Right kidney (tissue), 9 donors: ENCODE measurements at places on chromosomes 6 and 20.
A peak's percentile ranks its signal among the peaks of the same experiment; 100 is the strongest.

DNA sequence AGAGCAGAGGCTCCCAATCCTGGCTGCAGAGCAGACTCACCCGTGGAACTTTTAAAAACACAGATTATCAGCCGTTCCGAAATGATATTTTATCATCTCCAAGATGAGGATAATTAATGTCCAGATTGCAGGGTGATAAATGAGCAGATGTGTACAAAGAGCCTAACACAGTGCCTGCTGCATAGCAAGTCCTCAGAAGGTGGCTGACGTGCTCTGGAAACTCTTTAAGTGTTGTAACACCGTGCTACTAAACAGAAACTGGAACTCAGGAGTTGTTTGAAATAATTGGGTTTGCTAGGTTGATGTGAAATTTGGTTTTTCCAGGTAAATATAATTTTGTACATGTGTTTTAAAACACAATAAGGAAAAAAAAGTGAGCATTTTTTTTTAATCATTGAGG is 118.0 kb downstream of the ARMC2 start:
- no peak for DNase-seq

DNA sequence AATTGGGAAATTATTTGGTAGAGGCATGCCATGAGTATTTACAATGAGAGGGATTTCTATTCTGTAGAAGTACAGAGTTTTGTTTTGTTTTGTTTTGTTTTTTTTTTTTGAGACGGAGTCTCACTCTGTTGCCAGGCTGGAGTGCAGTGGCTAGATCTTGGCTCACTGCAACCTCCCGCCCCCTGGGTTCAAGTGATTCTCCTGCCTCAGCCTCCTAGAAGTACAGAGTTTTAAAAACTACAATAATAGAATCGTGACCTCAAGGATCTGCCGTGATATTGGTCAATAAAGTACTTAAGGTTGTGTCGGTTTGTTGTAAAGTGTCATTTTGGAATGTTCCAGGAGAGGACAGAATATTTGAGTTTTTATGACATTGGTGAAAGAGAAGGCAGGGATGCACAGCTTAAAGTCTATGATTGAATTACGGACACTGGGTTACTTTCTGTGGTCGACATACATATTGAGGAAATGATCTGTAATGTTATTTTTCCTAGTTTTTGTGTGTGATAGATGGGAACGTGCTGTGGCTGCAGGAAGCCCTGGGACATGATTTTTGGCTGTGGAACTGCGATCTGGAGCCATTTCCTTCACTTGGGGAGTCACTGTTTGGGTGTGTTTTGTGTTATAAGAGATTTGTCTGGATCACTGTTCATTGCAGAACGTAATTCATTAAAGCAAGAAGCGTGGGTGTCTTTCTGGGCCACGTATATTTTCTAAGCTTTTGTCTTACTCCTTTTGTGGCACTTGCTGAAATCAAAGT is 59.6 kb downstream of the TIAM2 start:
- DNase-seq, result no peak

- DNase-seq, result no peak
These were observed 40.9 kb downstream of the VSTM2L start for GRCh38 chr20:37943501-37944455.

GRCh38 chr6:126546541-126547120 is 206.7 kb downstream of the CENPW start:
- no peak for DNase-seq

DNA sequence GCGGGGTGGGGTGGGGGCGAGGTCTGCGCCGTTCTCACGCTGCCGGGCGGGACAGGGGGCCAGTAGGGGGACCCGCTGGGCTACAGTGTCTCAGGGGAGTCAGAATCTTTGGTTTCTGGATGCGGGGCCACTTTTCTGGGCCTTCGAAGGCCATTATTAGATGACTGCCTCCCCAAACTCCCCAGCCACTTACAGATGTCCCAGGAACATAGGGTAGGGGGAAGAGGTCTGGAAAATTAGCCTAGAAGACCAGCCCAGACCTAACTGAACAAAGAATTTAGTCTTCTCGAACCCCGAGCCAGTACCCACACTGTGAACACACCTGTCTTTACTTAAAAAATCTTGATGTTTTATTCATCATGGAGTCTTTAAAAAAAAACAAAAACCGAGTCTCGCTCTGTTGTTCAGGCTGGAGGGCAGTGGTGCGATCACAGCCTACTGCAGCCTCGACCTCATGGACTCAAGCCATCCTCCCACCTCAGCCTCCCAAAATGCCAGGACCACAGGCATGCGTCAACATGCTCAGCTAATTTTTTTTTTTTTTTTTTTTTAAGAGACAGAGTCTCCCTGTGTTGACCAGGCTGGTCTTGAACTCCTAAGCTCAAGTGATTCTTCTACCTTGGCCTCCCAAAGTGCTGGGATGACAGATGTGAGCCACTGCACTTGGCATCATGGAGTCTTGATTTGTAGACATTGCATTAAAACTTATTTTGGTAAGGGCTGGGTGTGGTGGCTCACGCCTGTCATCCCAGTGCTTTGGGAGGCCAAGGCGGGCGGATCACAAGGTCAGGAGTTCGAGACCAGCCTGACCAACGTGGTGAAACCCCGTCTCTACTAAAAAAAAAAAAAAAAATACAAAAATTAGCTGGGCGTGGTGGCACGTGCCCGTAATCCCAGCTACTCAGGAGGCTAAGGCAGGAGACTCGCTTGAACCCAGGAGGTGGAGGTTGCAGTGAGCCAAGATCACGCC is 3.3 kb upstream of the SLC29A1 start:
- no peak for DNase-seq

DNA sequence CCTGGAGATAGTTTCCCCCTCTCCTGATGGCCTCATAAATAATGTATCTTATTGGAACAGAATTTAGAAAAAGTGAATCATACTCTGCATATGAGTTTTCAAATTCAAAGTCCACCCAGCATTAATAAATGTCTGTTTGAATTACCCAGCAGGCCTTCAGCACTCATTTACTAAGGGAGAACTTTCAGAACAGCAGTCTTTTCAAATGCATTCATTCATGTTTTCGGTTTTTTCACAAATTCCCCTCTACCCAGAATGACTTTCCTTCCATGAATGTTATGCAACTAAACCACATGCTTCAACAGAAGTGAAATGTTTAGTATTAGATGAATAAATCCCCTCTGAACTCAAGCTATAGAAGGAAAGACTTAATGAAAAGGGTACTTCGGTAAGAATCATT is 92.4 kb downstream of the RTN4IP1 start:
- DNase-seq, result no peak

DNA sequence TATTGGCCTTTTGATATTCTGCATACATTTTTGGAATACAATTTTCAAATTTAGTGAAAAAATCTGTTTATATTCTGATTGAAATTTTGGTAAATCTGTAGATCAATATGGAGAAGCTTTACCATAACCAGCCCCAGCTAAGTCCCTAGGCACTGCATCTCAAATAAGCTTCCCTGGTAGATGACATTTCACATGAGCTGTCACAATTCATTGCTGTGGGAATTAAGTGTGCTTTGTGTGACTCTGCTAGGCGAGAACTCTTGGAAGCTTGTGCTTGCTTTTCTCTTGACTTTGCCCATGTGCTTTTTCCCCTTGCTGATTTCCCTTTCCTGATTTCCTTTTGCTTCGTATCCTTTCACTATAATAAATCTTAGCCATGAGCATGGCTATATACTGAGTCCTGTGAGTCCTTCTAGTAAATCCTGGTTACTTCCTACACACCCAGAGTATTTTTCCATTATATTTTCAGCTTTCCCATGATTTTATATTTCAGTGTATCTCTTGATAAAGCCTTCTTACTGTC is 166.5 kb upstream of the MMS22L start:
- DNase-seq, result no peak

- no peak for DNase-seq
These were observed 285.2 kb downstream of the FOXC1 start for GRCh38 chr6:1894954-1895353.

DNA sequence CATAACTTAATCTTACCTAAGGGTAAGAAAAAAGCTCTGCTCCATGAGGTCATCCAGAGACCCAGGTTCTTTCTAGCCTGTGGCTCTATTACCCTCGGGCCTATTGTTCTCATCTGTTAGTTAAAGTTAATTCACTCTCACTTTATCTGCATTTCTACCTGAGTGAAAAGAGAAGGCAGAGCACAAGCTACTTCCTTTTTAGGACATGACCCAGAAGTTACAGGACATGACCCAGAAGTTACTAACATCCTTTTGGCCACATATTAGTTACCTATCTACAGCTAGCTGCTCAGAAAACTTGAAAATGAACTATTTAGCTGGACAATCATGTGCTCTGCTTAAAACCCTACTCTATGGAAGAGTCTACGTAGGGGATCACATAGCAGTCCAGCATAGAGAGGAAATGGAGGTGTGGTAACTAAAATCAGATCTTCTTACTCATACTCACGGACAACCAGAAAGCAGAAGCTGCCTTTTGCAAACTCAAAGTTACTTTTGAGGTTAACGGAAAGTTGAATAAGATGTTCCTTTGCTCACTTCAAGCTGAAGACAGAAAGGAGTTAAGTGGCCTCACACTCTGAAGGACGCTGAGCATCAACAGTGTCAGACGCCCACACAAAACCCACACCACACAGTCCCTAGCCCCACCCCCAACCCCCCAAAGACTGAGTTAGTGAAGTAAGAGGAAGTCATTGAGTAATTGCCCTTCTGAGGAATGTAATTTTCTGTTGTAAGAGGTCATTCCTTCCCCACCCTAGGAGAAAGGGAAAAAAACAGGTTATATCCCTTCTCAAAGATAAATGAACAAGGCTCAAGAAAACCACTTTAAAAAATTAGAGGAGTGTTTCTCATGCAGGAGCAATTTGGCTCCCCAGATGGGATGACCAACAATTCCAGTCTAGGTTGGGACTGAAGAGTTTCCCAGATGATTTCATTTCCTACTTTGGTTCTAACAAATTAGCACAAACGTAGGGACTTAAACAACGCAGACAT is 45.9 kb upstream of the TAB2 start:
- no peak for DNase-seq

- no peak for DNase-seq
These were observed 38.0 kb downstream of the HIVEP2 start for GRCh38 chr6:142906945-142907470.

- DNase-seq, result no peak
These were observed 17.5 kb upstream of the ZNF831 start for GRCh38 chr20:59145924-59146779.

- DNase-seq, result no peak
These were observed 156.5 kb downstream of the ANKRD60 start for GRCh38 chr20:58071991-58072390.

DNA sequence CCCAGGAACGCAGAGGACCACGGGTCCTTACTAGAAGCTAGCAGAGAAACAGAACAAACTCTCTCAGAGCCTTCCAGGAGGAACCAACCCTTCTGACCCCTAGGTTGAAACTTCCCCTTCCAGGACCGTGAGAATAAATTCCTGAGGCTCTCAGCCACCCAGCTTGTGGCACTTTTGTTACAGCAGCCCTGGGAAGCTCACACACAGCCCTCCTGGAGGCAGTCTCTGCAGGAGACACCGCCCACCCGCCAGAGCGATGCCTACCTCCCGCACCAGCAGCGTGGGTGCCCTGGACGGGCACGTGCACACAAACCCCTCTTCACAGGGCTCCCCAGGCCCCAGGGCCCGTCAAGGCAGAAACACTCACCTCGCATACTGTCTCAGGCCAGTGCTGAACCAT is 4.2 kb downstream of the RNASET2 start:
- DNase-seq, result no peak

- no peak for DNase-seq
These were observed 83.0 kb downstream of the PHF20 start for GRCh38 chr20:35854713-35855348.

- DNase-seq, result no peak
These were observed 5.7 kb downstream of the EBF4 start for GRCh38 chr20:2698186-2698817.

DNA sequence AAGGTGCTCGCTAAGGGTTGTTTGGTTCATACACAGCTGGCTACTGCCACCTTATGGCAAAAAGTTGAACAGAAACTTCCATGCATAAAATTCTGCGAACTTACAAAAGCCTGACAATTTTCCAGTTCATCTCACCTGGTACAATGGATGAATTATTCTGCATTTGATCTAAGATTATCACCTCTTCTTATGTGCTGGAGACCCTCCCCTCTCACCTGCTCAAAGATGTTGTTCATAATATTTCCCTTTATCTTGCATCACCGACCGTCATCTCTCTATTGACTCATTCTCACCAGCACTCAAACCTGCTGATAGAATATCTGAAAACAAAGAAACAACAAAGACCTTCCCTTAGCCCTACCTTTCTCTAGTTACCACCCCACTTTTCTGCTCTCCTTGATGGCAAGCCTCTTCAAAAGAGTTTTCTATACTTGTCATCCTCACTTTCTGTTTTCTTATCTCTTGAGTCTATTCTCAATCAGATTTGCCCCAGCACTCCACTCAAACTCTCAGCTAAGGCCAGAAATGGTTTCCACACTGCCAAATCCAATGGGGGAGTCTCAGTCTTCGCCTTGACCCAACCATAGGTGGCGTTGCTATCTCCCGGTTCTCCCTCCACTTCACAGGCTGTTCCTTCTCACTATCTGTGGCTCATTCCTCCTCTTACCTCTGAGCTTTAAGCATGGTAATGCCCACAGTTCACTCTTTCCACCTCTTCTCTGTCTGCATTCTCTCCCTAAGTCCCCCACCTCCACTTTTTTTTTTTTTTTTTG is 25.8 kb downstream of the SNRNP48 start:
- DNase-seq, result peak; percentile 37

DNA sequence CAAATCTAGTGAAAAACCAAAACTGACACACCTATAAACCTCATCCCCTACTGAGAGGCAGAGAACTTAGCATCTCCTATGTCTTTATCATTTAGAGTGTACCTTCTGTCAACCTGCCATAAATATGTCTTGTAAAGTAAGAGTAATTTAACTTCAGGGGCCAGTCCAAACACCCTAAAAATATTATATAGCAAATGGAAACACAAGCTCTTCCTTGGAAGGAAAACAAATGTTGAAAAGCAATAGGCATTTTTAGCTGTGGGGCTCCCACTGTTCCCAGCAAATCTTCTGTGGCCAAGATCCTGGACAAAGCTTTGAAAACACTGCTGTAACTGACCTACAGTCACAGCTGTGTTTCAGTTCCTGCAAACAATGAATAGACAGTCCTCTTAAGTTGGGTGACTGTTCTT is 140.0 kb upstream of the RNF217 start:
- no peak for DNase-seq

DNA sequence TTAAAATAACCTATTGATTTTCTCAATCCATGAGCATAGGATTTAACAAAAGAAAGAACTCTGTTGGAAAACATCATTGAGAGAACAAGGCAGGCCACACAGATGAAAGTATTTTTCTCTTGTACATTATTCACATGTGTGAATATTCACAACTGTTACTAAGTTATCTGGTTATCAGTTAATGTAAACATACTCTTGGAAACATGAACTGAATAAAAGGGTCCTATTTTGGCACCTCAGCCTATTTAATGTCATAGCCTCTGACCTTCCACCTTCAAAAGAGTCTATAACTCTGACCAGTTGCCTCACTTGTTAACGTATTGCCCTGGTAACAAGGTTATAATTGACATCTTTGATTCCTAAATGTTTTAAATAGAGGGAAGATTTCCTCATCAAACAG is 8.1 kb downstream of the SYCP2 start:
- no peak for DNase-seq

GRCh38 chr6:73586416-73586974 is 65.7 kb upstream of the EEF1A1 start:
- DNase-seq, result no peak

- DNase-seq, result no peak
These were observed 22.1 kb downstream of the AFDN start for GRCh38 chr6:167848783-167849182.

GRCh38 chr6:155162682-155163081 is 101.1 kb upstream of the CLDN20 start:
- no peak for DNase-seq
